Glutamatergic neuron (in vitro differentiated cells): ENCODE measurements at places on chromosomes 2 and 18.

- no peak for DNase-seq
Measured at GRCh38 chr2:223576873-223577272, 25.3 kb downstream of the SCG2 start.

DNA sequence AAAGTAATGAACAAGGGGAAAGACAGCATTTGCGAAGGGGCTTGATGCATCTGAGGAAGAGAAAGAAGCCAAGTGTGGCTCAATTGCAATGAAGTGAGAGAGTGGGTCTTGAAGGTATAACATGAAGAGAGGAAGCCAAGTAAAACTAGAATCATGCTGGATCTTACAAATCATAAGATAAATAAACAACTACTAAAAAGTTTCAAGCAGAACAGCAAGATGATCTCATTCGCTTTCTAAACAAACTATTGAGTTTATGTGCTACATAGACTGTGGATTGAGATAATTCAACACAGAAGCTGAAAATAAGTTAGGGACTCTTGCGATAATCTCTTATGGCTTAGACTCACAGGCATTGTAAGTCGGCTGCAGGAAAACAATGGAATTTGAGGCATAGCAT lies 1310.5 kb upstream of the NRXN1 start:
- DNase-seq: no peak

DNA sequence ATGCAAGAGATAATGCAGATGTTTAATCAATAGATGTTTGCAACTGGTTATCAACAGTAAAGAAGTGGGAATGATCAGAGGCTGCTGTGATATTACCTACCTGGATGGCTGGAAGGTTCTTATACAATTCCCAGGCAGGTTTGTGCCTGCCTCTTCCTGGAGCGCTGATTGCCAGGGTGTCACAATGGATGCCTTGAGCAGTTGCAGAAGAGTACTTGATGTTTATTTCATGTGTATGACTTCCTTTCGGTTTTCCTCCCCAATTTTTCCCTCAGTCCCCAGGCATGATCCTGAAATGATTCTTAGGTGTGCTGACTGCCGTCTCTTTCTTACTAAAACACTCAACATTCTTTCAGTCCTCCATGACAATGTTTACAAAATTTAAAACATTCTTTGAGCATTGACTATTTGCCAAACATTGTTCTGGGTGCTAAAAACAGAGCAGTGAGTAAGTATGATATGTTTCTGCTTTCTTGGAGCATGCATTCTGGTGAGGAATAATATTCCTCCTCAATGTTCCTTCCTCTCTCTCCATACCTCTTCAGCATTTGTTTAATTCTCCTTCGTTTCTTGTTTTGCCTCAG lies 416.6 kb upstream of the TRIB2 start:
- DNase-seq: no peak

DNA sequence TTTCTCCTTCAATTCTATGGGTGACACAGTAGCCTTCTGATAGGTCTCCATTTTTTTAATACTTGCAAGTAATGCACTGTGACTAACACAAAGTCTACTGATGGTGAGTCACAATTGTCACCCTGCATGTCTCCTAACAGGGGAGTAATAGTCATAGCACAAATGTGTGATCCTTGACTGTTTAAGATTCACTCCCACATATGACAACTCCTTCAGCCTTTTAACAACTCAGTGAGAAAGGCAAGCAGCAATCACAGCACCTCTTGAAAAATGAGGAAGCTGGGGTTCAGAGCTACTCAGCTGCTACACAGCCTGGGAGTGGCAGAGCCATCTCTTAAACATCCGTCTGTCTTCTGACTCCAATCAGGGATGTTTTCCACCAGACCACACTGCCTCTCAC lies 63.8 kb downstream of the EHD3 start:
- DNase-seq: no peak

DNA sequence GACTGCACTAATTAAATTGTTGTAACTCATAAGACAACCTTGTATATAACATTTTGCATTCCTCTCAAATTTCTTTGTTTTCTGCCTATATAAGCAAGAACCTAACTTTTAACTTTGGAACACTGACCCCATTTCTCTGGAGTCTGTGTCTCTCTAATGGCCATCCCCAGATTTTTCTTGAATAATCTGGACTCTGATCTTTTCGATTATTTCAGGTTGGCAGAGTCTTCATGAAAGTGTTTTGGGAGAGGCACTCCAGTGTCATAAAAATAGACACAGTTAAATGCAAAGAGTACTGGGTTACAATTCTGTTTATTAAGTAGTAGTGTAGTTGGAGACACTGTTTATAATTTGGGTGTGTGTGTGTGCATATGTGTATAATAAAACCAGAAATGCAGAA lies 1467.7 kb upstream of the CELF4 start:
- DNase-seq: no peak

- peak; percentile 74 for DNase-seq
Measured at GRCh38 chr2:86274918-86275275, 62.5 kb downstream of the REEP1 start.

DNA sequence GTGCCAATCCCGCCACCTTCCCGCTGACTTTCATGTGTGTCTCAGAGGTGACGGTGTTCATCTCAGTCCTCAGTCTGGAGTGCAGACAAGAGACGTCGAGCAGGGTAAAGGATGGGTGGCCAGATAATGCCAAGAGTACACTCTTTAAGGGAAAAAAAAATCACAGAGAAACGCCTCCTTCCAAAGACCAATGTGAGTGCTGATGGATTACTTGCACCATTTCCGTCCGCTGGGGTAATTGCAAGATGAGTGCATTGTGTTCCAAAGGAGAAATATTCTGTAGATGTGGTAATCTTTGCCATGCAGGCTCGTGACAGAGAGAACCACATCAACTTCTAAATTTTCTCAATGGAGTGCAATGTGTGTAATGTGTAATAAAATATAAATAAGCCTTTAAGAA lies 81.0 kb downstream of the KLHL29 start:
- no peak for DNase-seq

- no peak for DNase-seq
Measured at GRCh38 chr2:22932288-22932687, 452.7 kb upstream of the KLHL29 start.

GRCh38 chr2:71788186-71788525 lies 334.8 kb downstream of the DYSF start:
- DNase-seq: no peak

DNA sequence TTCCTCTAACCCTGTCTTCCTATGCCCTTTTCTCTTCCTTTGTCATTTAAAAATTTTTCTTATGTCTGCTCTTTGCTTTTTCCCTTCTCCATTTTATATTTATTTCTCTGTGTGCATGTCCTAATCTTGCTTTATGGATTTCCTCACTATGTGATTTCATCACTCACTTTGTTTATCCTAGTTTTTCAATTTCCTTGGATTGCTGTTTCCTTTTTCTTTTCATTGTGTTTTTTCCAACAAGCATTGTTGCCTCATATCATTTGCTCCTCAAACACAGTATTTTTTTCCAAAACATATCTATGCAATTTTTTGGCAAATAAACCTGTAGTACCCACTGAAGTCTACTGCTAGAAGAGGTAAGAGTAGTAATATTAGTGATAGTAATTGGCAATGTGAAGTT lies 67.4 kb upstream of the PNPT1 start:
- no peak for DNase-seq

- peak; percentile 89 for DNase-seq
Measured at GRCh38 chr18:48676756-48677368, 138.0 kb downstream of the CTIF start.

DNA sequence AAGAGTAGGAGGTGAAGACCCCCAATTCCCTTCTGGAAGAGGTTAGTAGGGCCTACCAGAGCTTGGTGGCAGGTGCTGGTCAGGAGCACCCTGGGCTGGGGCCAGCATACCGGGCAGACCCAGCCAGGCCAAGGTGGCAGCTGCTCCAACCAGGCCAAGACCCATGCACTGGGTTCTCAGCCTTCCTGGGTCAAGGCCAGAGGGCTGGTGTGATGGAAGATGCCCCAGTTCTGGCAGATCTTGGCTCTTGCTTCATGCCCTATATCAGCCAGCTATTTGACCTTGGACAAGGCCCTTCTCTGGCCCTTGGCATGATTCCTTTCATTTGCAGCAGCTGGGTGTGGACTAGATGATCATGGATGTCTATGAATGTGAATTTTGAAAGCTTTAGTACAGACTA lies 57.7 kb downstream of the PRKCE start:
- DNase-seq: no peak

GRCh38 chr2:65076345-65076710 lies 20.1 kb downstream of the CEP68 start:
- DNase-seq: no peak

- DNase-seq: no peak
Measured at GRCh38 chr2:174125090-174125489, 123.2 kb downstream of the OLA1 start.

- DNase-seq: peak; percentile 25
Measured at GRCh38 chr18:70559446-70559845, 270.6 kb downstream of the SOCS6 start.

DNA sequence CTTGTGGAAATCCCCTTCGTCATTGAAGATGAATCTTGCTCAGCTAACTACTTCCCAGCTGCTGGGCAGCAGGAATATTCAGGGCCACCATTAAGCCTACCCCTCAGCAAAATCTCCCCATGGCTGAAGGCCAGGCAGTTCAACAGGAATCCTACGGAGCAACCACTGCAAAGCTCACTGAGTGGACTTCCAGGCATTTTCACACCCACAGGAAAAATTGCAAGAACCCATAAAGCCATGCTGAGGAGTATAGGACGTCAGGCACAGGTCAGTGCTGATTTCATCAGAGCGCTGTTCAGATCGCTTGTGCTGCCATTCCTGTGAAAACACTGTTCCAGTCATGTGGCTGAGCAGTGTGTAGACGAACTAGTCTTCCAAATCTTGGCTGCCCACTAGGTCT lies 134.8 kb upstream of the TACR1 start:
- no peak for DNase-seq

DNA sequence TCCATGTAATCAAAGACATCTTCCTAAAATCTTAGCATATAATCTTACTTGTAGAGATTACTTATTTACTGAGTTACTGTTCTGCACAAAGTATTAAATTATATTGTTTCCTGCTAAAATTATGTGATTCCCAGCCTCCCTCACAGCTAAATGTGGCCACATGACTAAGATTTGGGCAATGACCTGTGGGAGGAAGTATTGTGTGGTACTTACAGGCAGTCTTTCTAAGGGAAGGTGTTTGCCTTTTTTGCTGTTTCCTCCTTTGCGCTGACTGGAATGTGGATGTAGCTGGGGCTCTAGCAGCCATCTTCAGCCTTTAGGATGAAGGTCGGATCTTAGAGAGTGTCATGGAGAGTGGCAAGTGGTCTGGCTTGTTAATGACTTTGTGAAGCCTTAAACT lies 146.3 kb upstream of the APCDD1 start:
- DNase-seq: no peak

- peak; percentile 56 for DNase-seq
Measured at GRCh38 chr18:37403100-37403781, 162.4 kb downstream of the CELF4 start.

- no peak for DNase-seq
Measured at GRCh38 chr2:134087371-134087921, 166.4 kb upstream of the MGAT5 start.

DNA sequence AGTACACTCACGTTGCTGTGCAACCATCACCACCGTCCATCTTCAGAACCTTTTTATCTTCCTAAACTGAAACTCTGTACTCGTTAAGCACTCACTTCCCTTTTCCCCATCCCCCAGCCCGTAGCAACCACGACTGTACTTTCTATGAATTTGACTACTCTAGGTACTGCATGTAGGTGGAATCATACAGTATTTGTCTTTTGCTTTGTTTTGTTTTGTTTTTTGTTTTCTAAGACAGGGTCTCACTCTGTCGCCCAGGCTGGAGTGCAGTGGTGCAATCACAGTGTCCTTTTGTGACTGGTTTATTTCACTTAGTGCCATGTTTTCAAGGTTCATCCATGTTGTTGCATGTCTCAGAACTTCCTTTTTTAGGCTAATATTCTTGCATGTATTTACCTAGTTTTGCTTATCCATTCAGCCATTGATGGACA lies 7.0 kb upstream of the TYMS start:
- no peak for DNase-seq

GRCh38 chr2:231665245-231666170 lies 42.8 kb upstream of the PTMA start:
- DNase-seq: no peak

GRCh38 chr18:74795751-74796150 lies 198.1 kb downstream of the ZNF407 start:
- no peak for DNase-seq

- DNase-seq: no peak
Measured at GRCh38 chr2:48114256-48114655, 208.0 kb upstream of the FBXO11 start.

DNA sequence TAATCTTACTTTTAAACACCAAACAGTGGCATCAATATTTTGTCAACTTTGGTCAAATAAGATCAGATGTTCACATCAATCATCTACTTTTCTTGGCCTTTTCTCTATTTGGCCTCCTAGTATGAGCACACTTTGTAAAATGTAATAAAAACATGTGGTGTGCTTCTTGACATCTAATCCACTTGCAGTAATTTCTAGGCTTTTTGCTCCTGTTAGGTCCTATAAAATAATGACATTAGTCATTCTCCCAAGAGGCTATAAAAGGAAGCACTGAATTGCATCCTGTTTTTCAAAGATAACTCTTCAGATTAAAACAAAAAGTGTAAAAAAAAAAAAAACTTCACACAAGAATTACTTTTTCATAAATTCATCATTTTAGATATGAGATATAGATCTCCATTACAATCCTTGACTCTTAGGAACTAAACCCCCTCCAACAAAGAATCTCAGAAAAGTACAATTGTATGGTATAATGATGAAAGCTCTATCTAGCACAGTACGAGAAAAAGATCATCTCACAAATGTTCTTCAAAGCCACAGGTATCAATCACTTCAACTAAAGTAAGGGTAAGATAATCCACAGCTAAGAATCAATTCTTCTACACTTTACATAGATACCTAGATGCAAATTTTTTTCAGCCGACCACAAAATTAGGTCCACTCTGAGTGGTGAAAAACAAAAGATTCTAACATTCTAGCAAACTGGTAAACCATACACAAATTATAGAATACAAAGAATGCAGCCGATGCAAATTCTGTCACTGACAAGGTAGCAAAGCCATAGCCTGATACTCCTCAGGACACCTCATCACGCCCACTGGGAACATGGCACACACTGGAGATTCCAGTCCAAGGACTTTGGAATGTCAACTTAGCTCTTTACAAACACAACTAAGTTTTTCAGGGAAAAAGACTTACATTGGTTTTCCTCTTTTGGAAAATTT lies 2.7 kb downstream of the BCL2 start:
- DNase-seq: no peak

GRCh38 chr2:232325324-232326273 lies 53.0 kb upstream of the ALPP start:
- peak; percentile 85 for DNase-seq

DNA sequence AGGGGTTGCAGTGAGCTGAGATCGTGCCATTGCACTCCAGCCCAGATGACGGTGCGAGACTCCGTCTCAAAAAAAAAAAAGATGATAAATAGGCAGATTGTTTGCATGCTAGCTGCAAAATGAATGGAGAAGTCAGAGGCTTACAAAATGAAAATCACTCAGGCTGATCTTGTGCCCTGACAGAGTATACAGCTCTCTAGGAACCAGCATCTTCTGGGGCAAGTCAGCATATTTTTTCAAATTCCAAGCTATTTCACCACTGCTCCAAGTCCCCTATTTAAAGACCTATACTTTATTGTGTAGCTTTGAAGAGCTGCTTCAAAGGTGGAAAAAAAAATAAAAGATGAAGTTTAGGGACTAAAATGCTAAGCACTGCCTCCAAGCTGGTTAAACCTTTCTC lies 6.1 kb downstream of the E2F6 start:
- no peak for DNase-seq

- DNase-seq: no peak
Measured at GRCh38 chr2:65863713-65864112, 431.3 kb upstream of the SPRED2 start.
